GM10248 (cell line): ENCODE measurements at places on chromosomes 5 and 9.
A peak's percentile ranks its signal among the peaks of the same experiment; 100 is the strongest.

DNA sequence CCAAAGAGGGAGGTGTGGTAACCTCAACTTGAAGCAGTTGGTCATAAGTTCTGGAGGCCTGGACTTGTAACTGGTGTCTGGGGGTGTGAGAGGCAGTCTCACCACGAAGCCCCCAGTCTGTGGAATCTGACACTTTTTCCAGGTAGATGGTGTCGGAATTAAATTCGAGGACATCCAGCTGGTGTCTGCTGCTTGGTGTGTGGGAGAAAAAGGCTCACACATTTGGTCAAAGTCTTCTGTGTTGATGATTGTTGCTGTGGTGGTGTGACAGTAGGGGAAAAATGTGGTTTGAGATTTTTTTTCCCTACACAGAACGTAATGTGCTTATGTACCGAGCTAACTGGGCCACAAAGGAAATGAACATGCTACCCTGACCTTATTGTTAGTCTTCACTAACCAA is 251.9 kb downstream of the MAT2B start:
- no peak for DNase-seq

DNA sequence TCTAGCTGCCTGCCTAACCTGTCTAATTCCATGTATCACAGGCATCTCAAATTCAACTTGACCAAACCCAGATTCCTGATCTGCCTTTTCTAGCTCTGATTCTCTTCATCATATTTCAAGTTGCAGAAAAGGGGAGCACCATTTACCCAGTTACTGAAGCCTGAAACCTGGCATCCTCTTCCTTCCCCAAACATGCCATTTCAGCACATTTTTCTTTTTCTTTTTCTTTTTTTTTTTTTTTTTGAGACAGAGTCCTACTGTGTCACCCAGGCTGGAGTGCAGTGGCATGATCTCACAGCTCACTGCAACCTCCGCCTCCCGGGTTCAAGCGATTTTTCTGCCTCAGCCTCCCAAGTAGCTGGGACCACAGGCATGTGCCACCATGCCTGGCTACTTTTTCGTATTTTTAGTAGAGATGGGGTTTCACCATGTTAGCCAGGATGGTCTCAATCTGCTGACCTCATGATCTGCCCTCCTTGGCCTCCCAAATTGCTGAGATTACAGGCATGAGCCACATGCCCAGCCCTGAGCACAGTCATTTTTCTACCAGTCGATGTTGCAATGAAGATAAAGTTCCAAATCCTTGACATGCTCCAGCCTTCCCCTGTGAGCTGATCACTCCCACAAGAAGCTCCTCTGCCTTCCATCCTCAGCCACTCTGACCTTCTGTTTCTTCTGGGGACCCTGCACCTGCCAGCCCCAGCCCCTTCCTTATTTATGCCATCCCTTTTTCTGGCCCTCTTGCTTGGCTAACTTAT is 32.2 kb downstream of the ACER2 start:
- no peak for DNase-seq

DNA sequence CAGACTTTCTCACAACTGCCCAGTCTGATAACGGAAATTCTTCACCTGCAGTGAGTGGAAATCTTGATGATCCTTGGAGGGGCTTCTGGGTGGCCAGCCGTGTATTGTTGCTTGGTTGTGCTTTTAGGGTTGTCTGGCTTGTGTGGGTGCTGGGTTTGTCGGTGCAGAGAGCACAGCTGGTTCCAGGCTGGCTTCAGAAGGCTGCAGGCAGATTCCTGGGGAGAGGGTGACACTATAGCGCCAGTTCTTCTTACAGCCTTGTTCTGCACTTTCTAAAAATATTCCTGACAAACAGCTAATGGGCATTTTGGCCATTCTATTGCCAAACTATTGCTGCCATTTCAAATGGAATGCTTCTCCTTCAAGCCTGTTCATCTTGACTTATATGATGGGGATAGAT is 99.3 kb downstream of the PDZD2 start:
- no peak for DNase-seq

GRCh38 chr5:130692770-130693169 is 472.3 kb downstream of the HINT1 start:
- DNase-seq: no peak

GRCh38 chr5:179772351-179772750 is 21.4 kb upstream of the LTC4S start:
- no peak for DNase-seq

- DNase-seq: no peak
Observed at GRCh38 chr9:2338777-2339365, 282.7 kb upstream of the VLDLR start.

DNA sequence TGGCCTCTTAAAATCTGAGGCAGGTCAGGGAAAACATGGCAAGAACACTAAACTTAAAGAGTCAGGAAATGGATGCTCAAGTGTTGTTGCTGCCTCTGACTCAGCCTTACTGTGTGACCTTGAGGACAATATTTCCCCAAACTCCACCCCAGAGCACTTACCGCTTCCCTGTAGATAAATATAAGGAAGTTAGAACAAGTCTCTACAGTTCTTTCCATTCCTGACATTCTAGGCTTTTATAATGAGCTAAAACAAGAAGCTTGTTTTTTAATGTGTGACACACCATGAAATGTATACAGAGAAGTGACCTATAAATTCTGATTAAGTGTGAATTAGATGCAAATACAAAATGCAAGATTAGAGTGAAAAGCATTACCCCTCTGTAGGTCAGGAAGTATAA is 129.3 kb downstream of the GRIA1 start:
- no peak for DNase-seq

DNA sequence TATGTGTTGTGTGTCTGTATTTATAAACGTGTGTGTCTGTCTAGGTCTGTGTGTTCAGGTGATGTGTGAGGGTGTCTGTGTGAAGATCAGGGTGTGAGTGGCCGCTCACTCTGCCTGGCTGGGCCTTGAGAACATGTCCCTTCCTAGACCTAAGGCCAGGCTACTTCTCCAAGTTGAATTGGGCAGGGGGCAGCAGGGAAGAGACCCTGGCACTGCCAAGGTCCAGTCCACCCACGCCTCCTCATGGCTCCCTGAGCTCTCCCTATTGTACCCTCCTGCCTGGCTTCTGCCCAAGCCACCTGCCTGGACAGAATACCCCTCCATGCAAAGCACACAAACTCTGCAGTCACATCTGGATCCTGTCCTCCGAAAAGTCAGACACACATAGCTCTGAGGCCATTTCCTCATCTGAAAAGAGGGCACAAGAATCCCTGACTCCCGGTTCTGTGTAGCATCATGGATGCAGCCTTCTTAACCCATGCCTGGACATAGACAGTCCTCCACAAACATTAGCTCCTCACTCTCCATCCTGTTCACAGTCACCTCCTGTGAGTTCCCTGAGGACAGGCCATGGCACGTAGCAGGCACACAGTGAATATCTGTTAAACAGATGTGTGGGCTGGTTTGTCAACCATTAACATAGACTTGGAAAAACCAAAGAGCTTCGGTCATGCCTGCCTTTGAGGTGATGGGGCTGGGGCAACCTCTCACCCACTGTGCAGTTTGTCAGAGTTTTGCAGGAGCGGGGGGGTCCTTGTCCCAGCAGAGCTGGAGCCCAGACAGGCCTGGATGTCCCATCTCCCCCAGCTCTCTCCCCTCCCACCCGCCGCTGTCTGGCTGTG is 167.8 kb upstream of the MVB12B start:
- DNase-seq: peak; percentile 4

- DNase-seq: peak; percentile 52
Observed at GRCh38 chr5:151151793-151152192, 5.8 kb downstream of the ANXA6 start.

DNA sequence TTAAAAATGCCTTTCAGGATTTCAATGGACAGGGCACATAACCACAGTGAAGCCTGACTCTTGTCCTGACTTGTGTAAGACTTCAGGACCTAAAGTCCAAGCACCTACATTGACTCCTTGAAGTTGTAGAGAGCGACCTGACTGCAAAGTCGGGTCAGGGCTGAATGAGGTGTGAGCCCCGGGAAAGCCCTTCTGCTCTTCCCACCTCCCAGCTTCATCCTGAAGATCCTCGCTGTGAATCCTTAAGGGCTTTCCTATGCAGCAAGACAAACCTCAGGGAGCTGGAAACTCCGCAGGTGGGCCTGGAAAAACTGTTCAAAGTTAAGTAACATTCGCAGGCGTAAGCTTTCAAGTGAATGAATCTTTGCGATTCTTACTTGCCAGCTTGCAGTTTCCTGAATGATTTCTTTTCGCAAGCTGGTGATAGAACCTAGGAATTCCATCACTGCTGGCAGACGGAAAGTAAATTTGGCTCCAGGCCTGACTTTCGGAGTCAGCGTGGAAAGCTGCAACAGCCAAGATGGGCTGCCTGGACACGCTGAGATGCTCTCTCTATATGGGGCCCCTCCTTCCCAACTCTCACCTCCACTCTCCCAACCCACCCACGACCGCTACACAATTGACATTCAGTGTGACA is 10.9 kb downstream of the SEMA5A start:
- DNase-seq: no peak

DNA sequence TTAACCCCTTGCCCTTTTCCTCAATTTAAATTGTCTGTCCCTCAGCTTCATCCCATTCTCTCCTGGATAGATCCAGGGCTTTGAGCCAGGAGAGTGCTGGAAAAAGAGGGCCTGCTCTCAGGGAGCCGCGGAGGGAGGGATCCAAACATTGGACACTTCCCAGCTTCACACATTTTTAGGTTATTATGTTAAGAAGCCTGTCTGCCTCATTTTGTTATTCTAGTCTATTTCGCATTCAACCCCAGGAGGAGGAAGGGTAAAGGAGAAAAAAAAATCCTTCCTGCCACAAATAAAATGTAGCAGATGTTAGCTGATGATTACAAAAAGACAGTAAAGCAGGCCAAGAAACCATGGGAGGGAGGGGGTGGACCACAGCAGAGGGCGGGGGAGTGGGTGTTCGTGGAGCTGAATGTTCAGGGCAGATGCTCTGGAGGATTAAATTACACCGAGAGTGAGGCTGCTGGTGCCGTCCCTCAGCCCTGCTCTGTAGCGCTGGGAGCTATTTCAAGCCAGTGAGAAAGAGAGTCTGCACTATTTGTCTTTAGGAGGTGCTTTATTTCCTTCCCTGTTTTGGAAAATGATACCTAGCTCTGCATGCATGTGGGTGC is 60.6 kb upstream of the ZFR start:
- DNase-seq: no peak

- DNase-seq: peak; percentile 37
Observed at GRCh38 chr9:78035383-78035993, 3.9 kb upstream of the GNAQ start.

DNA sequence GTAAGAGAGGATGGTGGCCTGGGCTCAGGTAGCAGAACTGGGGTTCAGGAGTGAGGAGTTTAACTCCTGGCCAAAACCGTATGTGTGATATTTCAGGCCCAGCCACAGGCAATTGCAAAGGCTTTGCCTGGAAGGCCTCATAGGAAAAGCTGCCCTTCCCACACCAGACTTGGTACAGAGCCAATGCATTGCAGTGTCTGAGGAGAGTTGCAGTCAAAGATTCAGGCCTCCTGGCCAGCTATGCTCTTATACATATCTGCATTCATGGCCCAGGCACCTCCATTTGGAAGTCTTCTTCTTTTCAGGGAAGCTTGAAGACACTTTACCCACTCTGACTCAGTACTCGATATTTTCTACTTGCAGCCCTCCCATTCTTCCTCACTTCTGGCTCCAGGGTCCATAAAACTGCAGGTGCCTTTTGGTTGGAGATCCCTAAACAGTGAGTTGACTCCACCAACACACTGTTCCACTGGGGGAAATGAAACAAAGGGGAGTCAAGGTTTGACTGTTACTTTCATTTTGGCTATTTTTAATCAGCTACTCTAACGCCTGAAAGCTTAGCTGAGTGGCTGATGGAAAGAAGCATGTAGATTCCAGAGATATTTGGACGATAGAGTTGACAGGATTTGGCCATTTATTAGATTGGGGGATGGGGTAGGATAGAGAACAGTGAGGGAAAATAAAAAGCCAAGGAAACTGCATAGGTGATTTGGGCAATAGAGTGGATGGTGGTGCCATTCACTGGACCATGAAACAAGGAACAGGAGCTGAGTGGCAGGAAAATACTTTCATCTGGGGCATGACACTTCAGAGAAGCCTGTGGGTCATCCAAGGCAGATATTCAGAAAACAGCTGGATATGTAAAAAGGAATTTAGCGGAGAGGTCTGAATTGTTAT is 30.6 kb upstream of the IL33 start:
- peak; percentile 63 for DNase-seq

DNA sequence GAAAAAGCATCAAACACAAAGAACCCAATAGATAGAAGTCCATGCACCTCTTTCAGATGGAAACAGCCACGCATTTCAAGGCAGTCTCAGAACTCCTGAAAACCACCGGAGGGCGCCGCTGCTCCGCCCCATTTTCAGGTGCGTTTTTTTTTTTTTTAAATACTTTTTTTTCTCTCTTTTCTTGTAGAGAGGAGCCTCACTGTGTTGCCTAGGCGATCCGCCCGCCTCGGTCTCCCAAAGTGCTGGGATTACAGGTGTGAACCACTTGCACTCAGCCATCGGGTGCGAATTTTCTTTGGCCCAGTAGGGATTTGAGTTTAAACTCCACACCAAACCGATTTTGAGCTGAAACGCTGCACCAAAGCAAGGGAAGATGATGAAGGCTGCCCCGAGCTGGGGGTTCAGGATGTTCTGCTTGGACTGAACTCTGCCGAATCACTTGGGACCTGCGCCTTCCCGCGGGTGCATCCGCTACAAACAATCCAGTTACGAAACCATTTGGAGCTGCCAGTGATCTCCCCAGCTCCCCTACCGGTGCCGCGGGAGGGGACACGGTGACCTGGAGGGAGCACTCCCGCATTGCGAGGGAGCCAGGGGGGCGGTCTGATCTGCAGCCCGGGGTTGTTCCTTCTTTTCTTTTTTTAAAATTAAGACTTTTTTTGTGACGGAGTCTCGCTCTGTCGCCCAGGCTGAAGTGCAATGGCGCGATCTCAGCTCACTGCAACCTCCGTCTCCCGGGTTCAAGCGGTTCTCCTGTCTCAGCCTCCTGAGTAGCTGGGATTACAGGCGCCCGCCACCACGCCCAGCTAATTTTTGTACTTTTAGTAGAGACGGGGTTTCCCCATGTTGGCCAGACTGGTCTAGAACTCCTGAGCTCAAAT is 1.4 kb downstream of the PTGR1 start:
- peak; percentile 68 for DNase-seq

DNA sequence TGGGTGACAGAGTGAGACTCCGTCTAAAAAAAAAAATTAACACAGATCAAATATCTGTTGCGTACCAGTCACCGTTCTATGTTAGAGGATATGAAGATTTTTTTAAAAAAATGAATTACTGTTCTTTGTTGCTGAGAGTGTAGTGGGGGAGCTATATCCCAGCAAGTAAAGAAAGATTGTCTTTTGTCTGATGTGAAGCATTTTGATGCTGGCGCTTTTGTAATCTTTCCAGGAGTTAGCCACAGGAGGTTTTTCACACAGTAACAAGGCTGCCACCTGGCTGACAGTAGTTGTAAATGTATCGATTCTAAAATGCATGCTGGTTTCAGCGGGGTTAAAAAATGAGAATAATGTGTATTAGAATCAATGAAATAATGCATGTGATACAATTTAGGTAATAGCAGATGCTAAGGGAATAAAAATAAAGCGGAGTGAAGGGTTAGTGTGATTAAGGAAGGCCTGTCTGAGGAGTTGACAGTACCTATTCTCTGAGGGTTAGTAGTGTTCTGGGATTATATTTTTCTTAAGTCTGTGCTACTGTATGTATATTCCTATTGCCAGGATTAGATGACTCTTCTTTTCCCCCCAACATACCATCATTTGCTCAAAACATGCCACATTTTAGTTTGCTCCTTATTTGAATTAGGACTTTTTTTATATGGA is 3.4 kb downstream of the LMNB1 start:
- peak; percentile 60 for DNase-seq

GRCh38 chr9:4530375-4530774 is 40.1 kb downstream of the SLC1A1 start:
- peak; percentile 61 for DNase-seq
